Activated naive CD8-positive, alpha-beta T cell treated with anti-CD3 and anti-CD28 coated beads, Interleukin-2, amount 10 ng/mL, durations not matched to agents 7 days and 5 days (primary cell): ENCODE measurements at places on chromosomes 7 and 10. TPM values are rescaled to one million over a fixed set of nuclear protein-coding genes. Genes with fewer than 3 reads are reported as not detected.

SLC26A4 gene
- total RNA-seq, result 0.97 TPM

VENTX gene
- 0.11 TPM for total RNA-seq

NPSR1 gene
- total RNA-seq, result not detected

TRPV6 gene
- not detected for total RNA-seq

DNA sequence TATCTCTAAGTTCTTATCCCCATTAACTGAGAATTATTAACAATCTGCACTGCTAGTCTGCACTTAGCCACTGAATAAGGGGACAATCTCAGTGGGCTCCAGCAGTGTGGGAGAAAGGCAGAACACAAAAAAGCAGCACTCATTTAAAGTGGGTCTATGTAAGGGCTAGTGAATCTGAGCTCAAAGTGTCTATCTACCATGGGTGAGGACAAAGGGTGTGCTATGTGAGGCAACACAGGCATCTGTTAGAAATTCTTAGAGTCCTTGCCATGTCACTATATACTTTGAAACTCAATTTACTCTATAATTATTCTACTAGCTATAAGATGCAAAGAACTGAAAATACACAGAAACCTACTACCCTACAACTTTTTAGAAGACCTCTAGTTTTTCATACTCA is 135.8 kb upstream of the TMEM168 start:
- DNase-seq, result no peak

- no peak for DNase-seq
These were observed 85.2 kb downstream of the TNS3 start for GRCh38 chr7:47496666-47497065.

GRCh38 chr7:149286811-149287400 is 24.9 kb downstream of the ZNF783 start:
- DNase-seq, result no peak

DNA sequence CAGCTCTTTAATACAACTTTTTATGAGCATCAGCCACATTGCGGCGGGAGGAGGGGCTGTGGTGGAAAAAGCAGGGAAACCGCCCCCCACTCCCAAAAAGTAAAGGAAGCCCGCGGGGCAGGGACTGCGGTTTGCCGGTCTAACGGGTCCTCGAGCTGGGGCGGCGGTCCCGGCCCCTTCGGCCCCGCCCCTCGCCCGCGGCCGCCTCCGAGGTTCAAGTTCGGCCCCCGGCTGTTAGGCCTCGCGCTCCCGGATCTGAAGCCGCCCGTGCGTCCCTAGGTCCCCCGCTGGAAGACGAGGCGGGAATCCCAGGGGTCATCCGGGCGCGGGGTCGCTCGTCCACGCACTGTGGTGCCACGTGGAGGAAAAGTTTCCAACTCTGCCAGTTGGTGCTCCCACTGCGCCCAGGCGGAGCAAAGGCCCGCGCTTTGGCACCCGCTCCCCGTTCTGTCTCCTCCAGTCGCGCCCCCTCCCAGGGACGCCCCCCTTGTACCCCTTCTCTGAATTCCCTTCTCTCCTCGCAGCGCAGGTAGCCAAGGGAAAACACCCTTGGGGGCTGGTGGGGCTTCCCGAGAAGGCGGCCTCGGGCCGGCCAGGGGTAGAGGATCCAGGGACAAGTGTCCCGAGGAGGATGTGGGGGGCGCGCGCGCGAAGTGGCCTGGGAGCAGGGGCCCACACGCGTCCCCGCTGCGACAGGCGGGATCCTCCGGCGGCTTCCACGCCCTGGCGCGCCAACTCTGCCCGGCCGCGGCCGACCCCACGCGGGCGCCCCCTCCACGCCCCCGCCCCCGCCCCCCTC is 798 bp upstream of the AUTS2 start:
- DNase-seq, result peak; percentile 31

- no peak for DNase-seq
These were observed at the start of gene CABCOCO1 for GRCh38 chr10:61662794-61663259. Gene CABCOCO1 (plus strand): TSS chr10:61662929. CDS start chr10:61662973, 44 bp downstream.

DNA sequence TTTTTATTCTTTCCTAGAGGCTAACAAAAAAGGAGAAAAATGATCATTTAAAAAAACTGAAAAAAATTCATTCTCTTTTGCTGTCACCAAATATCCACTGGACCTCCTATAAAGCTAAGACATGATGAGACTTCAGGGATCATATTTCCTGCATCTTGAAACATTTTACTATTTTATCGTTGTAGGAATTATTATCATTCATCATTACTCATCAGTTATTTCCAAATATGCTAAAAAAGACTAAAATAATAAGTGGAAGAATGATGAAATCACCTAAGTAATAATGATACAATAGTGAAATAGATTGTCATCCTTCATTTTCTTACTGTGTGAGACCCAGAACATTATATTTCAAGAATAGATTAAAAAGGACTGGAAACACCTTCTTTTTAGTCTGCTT is 28.3 kb downstream of the TAF3 start:
- DNase-seq, result no peak

- DNase-seq, result no peak
These were observed 37.6 kb upstream of the MYL10 start for GRCh38 chr7:101666741-101667140.

DNA sequence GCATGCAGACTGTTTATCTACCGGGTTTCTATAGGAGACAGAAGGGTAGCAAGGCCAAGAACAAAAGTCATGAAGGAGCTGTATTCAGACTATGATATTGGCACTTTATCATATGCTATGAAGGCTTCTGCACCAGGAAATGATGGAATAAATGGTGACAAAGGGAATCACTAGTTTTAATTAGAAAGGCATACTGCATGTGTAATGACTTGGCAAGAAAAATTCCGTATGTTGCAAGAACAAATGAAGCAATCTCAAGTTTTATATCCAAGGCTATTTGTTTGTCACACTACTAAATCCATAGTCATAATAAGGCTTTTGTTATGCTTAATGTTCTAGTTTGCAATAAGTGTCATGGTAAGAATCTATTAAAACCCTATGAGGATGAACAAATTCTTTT is 230.9 kb downstream of the ZEB1 start:
- DNase-seq, result no peak

DNA sequence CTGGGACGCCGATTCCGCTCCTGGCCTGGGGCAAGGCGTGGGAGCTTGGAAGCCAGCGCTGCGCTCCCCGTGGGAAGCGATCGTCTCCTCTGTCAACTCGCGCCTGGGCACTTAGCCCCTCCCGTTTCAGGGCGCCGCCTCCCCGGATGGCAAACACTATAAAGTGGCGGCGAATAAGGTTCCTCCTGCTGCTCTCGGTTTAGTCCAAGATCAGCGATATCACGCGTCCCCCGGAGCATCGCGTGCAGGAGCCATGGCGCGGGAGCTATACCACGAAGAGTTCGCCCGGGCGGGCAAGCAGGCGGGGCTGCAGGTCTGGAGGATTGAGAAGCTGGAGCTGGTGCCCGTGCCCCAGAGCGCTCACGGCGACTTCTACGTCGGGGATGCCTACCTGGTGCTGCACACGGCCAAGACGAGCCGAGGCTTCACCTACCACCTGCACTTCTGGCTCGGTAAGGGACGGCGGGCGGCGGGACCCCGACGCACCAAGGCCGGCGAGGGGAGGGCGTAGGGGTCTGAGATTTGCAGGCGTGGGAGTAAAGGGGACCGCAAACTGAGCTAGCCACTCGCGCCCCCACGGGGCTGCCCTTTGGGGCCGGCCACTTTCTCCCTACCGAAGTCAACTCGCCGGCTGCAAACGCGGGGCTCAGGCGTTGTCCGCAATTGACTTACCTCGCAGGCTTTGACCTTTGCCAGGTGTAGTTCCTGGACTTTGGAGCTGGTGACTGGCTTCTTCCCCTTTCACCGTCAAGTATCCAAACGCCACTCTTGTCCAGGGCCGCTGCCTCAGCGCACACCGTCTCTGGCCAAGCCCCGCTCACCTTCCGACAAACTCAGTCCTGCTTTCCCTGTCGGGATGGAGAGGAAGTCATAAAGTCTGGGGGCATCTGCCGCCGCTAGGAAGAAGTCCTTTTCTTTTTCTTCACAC is at the start of gene SCIN:
TSS of gene SCIN (plus strand) at position 187 of the 928 bp plus-strand sequence. CDS start at position 254, 67 bp downstream.
- peak; percentile 52 for DNase-seq

DNA sequence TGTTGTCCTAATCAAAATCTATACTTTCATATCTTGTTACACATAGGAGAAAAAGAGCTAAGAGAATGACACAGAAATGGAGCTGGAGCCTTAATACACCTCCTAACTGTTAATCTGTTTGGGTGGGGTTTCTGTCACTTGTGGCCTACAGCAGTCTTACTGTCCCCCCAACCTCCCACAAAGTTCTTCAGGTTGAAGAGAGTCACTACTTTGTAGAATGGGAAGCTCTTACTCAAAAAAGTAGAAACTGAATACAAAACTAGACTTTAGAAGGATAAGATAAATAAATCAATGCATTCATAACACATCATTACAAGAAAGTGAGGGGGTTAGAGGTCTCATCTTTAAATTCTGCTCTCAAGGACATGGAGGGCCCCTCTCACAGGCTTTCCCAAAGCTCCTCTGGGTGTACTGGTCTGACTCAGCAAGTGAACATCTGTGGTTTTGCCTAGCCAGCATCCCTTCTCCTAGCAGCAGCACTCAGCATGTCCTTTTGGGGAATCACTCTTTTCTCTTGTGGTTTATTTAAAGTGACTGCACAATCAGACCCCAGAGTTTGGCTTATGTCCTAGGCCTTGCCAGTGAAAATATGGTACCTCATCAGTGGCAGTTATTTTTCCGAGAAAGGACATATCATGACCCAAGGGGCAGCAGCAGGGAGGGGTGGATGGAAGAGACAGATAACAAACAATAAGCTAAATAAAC is 2.0 kb upstream of the BLVRA start:
- no peak for DNase-seq

- DNase-seq, result no peak
These were observed 265.7 kb upstream of the MAGI2 start for GRCh38 chr7:79719216-79719615.

- no peak for DNase-seq
These were observed 34.1 kb upstream of the NPFFR1 start for GRCh38 chr10:70317943-70318318.

DNA sequence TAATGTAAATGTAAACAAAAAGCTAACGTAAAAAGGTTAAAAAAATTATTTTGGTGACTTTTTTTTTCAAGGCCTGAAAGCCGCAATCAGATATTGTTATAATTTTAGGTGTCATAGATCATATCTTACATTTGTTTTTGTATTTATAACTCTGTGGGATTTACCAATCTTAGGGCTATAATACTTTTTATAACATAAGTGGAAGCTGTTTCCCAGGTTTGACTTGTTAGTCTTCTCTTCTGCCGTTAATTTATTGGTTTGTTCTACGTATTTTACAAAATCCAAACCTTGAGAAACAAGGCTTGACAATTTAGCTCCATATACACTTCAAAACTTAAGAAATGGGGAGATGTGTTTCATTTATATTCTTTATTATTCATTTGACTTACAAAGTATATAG is 119.4 kb downstream of the EVX1 start:
- no peak for DNase-seq

DNA sequence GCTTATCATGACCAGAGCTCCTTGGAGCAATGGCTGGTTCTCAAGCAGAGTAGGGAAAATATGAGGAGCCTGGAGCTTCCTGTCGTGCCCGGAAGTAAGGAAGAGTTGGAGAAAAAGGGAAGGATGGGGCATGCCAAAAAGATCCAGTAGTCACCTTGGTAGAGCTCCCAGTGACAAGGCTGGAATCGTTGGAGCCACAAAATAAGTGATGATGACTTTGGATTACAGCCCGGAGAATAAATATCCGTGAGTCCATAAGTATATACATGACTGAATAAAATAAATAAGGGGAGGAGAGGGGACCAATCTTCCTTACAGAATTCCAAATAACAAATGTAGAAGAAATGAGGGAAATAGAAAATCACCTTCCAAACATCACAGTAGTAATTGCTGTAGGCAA is 29.3 kb downstream of the LMTK2 start:
- no peak for DNase-seq

- no peak for DNase-seq
These were observed 61.7 kb downstream of the DOCK4 start for GRCh38 chr7:112144284-112145059.

- DNase-seq, result no peak
These were observed 482 bp upstream of the ACTR3C start for GRCh38 chr7:150323682-150324372.

DNA sequence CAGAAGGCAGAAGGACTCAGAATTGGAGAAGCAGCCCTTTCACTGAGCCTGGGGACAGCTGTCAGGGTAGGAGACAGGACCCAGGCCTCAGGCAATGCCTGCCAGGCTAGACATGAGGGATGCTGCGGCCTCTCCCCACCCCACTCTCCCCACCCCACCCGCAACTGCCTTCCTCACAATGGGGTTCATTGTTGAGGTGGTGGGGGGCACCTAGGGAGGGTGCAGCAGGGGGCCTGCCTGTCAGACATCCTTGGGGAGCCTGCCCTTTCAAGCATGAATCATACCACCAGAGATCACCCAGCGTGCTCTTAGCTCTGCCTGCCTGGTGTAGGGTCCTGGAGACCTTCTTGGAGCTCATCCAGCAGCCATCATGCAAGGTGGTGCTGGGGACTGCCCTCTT is at the start of gene C10orf62:
TSS of gene C10orf62 (plus strand) at position 243 of the 400 bp plus-strand sequence. CDS start 177 bp downstream, outside the sequence.
- no peak for DNase-seq

DNA sequence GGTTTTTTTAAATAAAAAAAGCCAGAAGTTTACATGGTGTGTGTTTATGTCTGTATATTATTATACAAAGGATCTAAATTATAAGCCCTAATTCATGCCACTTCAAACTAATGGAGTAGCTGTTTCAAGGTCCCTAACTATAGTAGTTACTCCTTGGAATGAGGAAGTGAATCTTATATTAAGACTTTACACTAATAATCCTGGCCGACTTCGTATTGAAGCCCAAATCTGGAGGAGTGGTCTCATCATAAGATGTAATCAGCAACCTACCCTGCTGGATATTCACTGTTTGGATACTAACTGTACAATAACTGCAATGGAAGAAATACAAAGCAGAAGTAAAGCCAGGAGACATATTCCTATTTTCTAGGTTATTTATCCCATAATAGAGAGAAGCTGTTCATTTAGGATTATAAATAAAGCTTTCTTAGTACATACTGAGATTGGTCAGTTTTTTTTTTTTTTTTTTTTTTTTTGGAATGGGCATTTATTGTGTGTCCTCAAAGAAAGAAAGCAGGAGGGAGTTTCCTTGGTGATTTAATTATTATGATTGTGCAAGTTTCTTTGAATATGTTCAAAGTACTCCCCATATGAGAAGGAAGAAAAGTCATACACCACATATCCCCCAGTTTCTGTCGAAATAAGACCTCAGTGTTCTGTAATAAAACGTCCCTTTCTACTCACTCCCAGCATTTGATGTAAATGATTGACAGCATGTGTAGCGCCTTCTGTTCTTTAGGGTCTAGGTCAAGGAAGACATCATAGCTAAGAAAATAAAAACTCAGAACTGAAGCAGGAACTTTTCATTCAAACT is 397.8 kb downstream of the EXOC4 start:
- no peak for DNase-seq

- DNase-seq, result no peak
These were observed 101.4 kb downstream of the SEMA3E start for GRCh38 chr7:83547526-83547925.

- no peak for DNase-seq
These were observed 303.9 kb downstream of the WDR37 start for GRCh38 chr10:1360011-1360557.

DNA sequence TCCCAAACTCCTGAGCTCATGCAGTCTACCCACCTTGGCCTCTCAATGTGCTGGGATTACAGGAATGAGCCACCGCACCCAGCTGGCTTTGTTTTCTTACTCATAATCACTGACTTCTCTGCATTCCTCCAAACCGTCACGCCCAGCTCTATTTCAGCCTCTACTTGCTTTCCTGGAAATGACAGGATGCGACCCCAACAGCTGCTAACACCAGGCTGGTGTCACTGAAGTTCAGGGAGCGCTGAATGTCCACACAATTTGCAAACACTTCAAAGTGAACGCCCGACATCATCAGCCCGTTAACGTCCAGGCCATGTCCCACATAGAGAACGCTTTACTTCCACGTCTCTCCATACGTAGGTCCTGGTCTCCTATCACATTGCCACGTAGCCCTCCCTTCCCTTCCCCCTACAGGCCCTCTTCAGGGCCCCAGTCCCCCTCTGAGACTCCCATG is 12.8 kb upstream of the PROSER2 start:
- DNase-seq, result no peak
